ENCODE measurements at places on chromosomes 5 and 9. TPM values are rescaled to one million over a fixed set of nuclear protein-coding genes. Genes with fewer than 3 reads are reported as not detected.

DNA sequence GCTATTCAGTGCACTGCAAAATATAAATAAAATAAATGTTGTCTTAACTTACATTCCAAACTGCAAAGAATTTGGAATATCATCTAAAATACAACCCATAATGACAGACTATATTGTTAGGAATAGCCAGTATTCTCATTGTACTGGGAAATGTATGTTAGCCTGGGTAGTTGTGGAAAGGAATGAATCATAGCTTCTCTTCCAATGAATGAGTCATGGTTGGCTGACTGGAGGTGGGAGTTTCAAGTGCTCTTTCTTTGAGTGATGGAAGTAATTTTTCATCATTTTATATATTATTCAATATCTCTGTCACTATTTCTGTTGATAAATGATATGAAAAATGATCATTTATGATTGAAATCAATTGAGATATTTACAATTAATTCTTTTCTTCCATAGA is 158.6 kb upstream of the ARRDC3 start:
- no peaks in the 10 kb centered on the region for H3K36me3 ChIP-seq
- no peak overlapping the region for H3K4me3 ChIP-seq
- peaks cover 8% of the 10 kb centered on the region for H3K4me1 ChIP-seq
- no peaks in the 10 kb centered on the region for H3K27me3 ChIP-seq
- no peak overlapping the region for H3K27ac ChIP-seq

GRCh38 chr5:112161392-112161748 is 257.7 kb downstream of the EPB41L4A start:
- no peaks in the 10 kb centered on the region for H3K27me3 ChIP-seq
- no peak for DNase-seq
- peak overlapping the region; percentile 96 for H3K4me3 ChIP-seq
- H3K36me3 ChIP-seq = peaks cover 16% of the 10 kb centered on the region
- peaks cover 31% of the 10 kb centered on the region for H3K4me1 ChIP-seq

DNA sequence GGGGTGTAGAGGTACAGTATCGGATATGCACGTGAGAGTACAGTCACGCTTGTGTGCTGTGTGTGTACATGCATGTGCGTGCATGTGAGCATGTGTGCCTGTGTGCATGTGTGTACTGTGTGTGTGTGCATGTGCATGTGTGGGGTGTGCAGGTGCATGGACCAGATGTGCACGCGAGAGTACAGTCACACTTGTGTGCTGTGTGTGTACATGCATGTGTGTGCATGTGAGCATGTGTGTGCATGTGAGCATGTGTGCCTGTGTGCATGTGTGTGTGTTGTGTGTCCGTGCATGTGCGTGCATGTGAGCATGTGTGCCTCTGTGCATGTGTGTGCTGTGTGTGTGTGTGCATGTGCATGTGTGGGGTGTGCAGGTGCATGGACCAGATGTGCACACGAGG is 10.3 kb downstream of the SLC6A19 start:
- DNase-seq = no peak
- no peak overlapping the region for H3K4me3 ChIP-seq
- H3K27ac ChIP-seq = no peak overlapping the region

DNA sequence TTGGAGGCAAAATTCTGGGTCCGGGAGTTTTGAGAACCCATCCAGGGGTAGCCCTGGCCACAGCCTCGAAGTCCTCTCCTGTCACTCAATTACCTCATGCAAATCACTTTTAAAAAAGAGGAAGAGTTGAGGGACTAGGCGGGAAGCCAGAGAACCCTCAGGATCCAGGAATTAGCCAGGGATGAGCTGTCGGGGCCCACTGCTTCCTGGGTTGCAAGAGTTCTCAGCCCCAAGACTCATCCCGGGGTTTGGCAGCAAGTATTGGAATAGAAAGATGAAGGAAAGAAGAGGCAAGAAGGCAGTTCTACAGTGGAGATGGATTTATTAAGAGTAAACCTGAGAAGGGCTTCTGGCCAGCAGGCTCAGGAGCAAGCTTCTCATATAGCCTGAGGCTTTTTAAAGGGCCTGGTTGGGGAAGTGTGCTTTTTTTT is 25.6 kb downstream of the C9orf50 start:
- peaks cover 61% of the 10 kb centered on the region for H3K4me1 ChIP-seq
- peak overlapping the region; percentile 90 for H3K27ac ChIP-seq
- peak overlapping the region; percentile 5 for H3K4me3 ChIP-seq
- H3K36me3 ChIP-seq = no peaks in the 10 kb centered on the region

- H3K4me1 ChIP-seq = no peaks in the 10 kb centered on the region
- no peaks in the 10 kb centered on the region for H3K27me3 ChIP-seq
- DNase-seq = no peak
- no peaks in the 10 kb centered on the region for H3K36me3 ChIP-seq
- H3K27ac ChIP-seq = no peak overlapping the region
Measured at GRCh38 chr9:115923410-115923809, 230.2 kb upstream of the PAPPA start.

DNA sequence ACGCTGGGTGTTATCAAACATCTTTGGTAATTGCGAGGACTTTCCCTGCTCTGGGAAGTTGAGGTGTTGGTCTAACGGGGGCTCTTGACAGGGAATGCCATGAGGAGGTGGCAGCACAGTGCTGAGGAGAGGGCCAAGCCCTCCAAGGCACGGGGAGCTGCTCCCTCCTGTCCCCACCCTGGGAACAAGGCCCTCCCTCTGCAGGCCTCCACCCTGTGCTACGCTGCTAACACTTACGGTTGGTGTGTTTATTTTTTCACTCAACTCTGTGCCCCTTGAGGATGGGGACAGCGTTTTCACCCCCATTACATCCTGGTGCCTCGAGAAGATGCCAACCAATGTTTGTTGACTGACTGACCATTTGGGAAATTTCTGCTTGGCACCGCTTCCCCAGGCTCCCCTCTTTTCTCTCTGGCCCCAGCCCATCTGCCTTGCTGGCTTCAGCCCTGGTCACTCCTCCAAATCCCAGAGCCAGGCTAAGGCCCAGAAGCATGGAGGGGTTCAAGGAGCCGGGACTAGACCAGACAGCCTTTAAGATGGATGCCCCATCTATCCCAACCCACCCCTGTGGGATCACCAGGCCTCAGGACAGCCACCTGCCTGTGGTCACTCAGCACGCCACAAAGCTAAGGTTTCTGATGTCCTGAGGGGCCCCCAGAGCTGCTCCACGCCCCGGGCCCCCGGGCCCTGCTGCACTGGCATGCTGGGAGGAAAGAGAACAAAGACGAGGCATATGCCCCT is 125.7 kb downstream of the BARX1 start:
- H3K27me3 ChIP-seq = peaks cover 34% of the 10 kb centered on the region
- no peak overlapping the region for H3K4me3 ChIP-seq
- H3K27ac ChIP-seq = no peak overlapping the region
- no peaks in the 10 kb centered on the region for H3K4me1 ChIP-seq
- no peak for DNase-seq
- no peaks in the 10 kb centered on the region for H3K36me3 ChIP-seq

- peaks cover 5% of the 10 kb centered on the region for H3K36me3 ChIP-seq
- DNase-seq = no peak
- no peak overlapping the region for H3K4me3 ChIP-seq
- peaks cover 26% of the 10 kb centered on the region for H3K4me1 ChIP-seq
- peak overlapping the region; percentile 50 for H3K27ac ChIP-seq
Measured at GRCh38 chr5:39648848-39649227, 224.1 kb upstream of the DAB2 start.

DNA sequence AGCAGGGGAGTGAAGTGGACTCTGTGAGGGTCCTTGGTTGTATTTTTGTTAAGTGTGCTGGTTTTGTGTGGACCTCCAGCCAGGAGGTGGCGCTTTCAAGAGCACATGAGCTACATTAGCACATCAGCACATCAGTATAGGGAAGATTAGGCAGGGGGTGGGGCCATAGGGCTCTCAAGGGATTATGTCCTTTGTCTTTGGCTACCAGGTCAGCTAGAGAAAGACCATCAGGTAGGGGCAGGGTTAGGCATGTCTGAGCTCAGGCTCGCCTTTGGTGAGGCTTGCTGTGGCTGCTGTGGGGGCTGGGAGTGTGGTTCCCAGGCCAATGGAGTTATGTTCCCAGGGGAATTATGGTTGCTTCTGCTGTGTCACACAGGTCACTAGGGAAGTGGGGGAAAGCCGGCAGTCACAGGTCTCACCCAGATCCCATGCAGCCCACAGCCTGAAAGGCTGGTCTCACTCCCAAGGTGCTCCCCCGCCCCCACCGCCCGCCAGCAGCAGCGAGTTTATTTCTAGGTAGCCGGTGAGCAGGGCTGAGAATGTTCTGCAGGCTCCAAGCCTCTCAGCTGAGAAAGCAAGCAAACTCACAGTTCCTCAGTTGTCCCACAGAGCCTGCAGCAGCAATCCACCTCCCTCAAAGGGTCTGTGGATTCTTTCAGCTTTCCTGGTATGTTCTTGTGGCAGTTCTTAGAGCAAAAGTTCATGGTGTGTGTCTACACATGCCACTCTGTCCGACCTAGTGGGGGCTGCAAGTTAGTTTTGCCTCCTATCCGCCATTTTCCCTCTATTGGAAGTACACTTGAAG is 13.7 kb downstream of the OR1J1 start:
- peaks cover 2% of the 10 kb centered on the region for H3K4me1 ChIP-seq
- H3K27me3 ChIP-seq = peaks cover 14% of the 10 kb centered on the region
- no peaks in the 10 kb centered on the region for H3K36me3 ChIP-seq
- DNase-seq = no peak
- H3K4me3 ChIP-seq = no peak overlapping the region

DNA sequence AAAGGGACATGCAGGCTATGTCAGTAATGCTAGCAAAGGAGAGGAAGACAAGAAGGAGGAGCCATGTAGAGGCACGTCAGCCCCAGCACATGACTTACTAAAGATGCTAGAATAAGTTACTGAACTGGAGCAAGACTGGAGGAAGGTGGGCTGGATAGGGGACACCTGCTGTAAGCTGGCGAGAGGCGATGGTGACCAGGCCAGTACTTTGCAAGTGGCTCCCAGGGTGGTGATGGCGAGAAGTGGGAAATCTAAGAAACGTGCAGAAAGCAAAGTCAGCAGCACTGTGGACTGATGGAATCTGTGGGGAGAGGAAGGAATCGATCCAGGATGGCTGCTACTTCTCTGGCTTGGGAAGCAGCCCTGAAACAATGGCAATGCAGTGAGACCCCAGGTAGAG is 617.1 kb upstream of the ADAMTS16 start:
- H3K27ac ChIP-seq = no peak overlapping the region
- H3K36me3 ChIP-seq = no peaks in the 10 kb centered on the region

DNA sequence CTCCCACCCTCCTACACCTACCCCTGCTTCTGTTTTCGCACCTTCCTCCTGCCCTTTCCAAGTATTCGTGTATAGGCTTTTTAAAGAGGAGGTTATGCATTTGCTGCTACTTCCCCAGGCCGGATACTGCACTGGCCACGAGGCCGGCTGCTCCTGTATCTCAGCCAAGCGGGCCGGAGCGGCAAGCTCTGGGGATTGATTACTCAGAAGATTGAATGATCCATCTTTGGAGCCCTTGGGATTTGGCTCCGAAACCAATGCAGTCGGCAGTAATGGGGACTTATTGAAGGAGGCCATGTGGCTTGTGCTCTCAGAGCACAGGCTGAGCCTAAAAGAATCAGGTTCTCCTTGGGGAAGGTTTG is 405.3 kb downstream of the TLE4 start:
- H3K36me3 ChIP-seq = peaks cover 2% of the 10 kb centered on the region
- H3K27ac ChIP-seq = peak overlapping the region; percentile 10
- no peak for DNase-seq

GRCh38 chr5:112548246-112548881 is 129.3 kb upstream of the EPB41L4A start:
- no peaks in the 10 kb centered on the region for H3K27me3 ChIP-seq
- no peak overlapping the region for H3K4me3 ChIP-seq
- H3K27ac ChIP-seq = peak overlapping the region; percentile 73
- peaks cover 24% of the 10 kb centered on the region for H3K4me1 ChIP-seq

DNA sequence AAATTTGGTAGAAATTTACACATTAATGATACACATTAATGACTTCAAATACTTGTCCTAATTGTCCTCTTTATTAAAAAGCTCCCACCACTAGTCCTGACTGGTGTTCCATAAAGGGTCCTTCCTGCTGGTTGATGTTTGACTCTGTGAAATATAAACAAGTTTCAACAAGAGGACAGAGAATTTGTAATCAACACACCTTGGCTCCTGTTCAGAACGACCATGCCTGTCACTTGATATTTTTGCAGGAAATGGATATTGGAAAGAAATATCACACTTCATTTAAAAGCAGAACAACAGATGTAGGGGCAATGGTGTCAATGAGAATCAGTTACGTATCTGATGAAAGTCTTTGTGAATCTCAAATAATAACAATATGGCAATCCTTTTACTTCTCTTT is 211.7 kb downstream of the ENC1 start:
- H3K4me1 ChIP-seq = peaks cover 21% of the 10 kb centered on the region
- no peaks in the 10 kb centered on the region for H3K27me3 ChIP-seq
- H3K27ac ChIP-seq = no peak overlapping the region
- H3K4me3 ChIP-seq = no peak overlapping the region

DNA sequence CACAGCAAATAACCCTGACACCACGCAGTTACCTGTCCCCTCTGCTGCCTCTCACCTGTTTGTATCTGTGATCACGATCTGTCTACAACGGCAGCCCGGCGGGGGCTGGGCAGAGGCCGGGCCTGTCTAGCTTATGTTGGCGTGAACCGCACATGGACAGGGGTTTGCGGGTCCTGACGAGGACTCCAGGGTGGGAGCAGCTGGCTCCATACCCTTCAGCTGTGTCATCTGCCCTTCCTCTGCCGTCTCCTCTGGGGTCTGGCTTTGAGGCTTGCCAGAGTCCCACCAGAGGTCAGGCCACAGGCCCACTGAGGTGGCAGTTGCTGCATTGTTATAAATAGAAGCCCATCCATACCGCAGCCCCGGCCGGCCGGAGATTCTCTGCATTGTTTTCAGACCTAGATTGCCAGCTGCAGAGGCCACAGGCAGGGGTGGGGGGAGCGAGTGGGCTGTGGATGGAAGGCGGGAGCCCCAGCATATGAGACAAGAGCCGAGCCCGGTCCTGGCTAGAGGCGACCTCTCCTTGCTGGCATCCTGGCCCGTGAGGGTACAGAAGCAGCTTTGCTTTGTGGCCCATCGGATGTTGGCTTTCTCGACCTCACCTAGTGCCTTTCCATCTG is 37.8 kb downstream of the FAM78A start:
- peak overlapping the region; percentile 37 for H3K4me3 ChIP-seq
- peak overlapping the region; percentile 34 for H3K27ac ChIP-seq
- DNase-seq = no peak
- H3K4me1 ChIP-seq = peaks cover 20% of the 10 kb centered on the region

DNA sequence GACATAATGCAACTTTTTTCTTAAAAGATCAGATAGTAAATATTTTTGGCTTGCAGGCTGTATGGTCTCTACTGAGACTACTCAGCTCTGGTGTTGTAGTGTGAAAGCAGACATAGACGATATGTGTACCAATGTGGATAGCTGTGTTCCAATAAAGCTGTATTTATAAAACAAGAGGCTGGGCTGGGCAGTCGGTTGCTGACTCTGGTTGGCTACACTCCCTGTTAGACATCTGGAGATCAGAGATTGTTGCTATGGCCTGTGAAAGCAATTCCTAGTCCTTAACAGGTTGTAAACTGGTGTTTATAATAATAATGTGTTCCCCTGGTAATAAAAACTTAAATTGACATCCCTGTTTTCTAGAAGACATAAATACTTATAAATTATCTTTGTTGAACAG is 24.4 kb upstream of the SCAMP1 start:
- H3K27ac ChIP-seq = no peak overlapping the region
- no peaks in the 10 kb centered on the region for H3K27me3 ChIP-seq
- no peak overlapping the region for H3K4me3 ChIP-seq
- H3K36me3 ChIP-seq = peaks cover 12% of the 10 kb centered on the region

The EGFLAM gene
- 6.8 TPM for total RNA-seq

The C9orf153 gene
- total RNA-seq = 0.41 TPM

The CBY3 gene
- not detected for total RNA-seq

The ECSCR gene
- 0.29 TPM for total RNA-seq

The PCDHGA3 gene
- total RNA-seq = 0.13 TPM

The TERT gene
- 0.33 TPM for total RNA-seq

The PCDHGA10 gene
- 30.7 TPM for total RNA-seq

The BARHL1 gene
- 0.11 TPM for total RNA-seq

The ARL14EPL gene
- total RNA-seq = 0.25 TPM

The FOXD4L5 gene
- 0.22 TPM for total RNA-seq

The ADAMTSL2 gene
- total RNA-seq = 7.0 TPM

The FBP1 gene
- 5.9 TPM for total RNA-seq

Data from mesothelial cell of epicardium (in vitro differentiated cells).